ENCODE measurements at places on chromosomes 16 and 17.

- no peak for DNase-seq
Measured at GRCh38 chr17:78787444-78787843, 5.4 kb upstream of the CYTH1 start.

GRCh38 chr16:49489686-49490320 lies 116.2 kb downstream of the C16orf78 start:
- DNase-seq, result no peak

GRCh38 chr16:8905168-8905762 lies 23.1 kb downstream of the LITAFD start:
- no peak for DNase-seq

DNA sequence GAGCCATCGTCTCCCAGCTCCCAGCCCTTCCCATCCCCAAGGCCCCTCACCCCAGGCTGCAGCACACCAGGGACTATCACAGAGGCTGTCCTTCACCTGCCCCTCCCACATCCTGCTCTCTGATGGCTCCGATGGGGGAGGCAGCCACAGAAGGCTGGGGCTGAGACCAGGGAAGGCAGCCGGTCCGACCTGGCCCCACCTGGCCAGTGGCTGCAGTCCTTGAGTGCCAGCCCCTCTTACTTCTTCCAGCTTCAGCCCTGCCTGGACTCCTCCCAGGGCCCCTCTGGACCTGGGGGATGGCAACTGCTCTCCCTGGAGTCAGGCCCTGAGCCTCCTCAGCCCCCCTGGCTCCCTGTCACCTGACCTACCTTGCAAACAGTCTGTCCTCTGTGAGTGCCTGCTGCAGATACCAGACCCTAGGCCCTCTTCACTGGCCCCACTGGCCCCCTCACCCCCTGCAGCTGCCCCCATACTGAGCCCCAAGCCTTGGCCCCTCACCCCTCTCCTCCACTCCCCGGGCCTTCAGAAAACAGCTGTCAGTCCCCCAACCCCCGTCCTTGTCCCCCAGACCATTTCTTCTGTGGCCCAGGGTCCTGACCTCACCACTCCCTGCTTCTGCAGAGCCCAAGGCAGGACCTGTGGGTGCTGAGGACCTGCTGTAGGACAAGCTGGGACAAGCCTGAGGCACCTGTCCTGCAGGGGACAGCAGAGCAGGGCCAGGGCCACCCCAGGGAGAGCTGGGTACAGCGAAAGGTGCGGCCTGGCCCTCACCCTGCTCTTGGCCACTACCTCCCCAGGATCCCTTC lies 12.6 kb upstream of the SRRM2 start:
- DNase-seq, result no peak

DNA sequence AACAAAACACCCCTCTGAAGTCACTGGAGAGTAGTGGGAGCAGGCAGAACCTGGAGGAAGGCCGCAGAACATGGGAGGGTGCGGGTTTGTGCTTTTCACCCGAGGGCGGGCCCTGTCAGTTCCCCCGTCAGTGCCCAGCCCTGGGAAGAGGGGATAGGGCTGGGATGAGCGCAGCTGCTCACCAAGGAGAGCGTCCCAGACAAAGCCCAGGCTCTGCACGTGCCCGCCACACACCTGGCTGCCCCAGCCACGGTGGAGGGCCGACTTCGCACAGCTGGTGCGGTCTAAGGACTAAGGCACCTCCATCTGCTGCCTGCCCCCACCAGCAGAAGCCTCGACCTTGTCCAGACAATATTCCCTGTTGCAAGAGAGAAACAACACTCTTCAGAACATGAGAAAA lies 39.5 kb downstream of the ZCCHC14 start:
- DNase-seq, result no peak

DNA sequence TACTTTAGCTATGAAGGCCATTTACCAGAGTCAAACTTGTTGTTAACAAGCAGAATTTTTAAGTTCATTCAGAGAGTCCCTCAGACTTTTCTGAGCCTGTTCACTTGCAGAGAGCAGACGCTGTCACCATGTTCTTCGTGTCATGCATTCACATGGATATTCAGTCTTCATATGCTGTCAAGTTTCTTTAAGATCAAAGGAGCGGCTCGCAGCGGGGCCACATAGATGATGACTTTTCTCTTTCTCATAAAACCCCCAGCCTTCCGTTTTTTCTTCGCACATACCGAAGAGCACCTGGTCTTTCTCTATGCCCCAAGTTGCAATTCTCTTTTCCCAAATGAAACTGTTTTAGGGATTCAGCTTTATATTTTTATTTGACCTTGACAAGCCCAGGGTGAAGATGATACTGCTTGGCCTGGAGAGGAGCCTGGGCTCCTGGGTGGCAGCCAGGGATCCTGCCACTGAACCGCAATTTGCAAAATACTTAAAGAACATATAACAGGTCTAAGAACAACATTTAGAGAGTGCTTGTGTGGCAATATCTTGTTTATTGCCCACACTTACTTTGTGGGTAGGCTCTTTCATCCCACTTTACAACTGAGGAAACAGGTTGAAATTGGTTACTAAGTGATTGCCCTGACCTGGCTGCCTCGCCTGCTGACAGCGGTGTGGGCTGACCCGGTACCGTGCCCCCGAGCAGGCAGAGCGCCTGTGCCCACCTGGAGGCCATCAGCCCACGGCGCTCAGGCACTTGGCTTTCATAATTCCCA lies 22.9 kb downstream of the SEC14L1 start:
- DNase-seq, result no peak

Data from coronary artery (tissue), 2 donors.